Stimulated activated CD8-positive, alpha-beta memory T cell treated with anti-CD3 and anti-CD28 coated beads, Interleukin-7, amount 100 ng/mL, for 24 hours (primary cell): ENCODE measurements at places on chromosomes 3 and 15.

- DNase-seq, result no peak
Observed at GRCh38 chr3:46094506-46094905, 67.2 kb upstream of the XCR1 start.

- no peak for DNase-seq
Observed at GRCh38 chr3:99473321-99473751, 165.1 kb upstream of the COL8A1 start.

DNA sequence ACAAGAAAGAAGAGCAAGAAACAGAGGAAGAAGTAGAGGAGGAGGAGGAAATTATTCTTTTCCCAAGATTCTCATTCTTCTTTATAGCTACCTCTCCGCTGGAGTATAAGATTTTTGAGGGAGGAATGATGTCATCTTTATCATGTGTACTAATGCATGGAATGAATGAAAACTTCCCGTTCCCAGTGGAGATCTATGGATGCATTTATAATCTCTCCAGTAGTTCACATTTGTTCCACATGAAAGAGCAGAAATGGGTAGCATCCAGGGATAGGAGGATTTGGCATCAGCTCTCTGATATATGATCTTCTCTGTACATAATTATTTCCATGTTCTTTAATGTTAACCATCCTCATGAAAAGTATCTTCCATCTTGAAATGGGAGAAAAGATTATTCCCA is 244.4 kb downstream of the ADAMTSL3 start:
- DNase-seq, result no peak

GRCh38 chr3:132009241-132009640 is 25.6 kb downstream of the CPNE4 start:
- DNase-seq, result no peak

DNA sequence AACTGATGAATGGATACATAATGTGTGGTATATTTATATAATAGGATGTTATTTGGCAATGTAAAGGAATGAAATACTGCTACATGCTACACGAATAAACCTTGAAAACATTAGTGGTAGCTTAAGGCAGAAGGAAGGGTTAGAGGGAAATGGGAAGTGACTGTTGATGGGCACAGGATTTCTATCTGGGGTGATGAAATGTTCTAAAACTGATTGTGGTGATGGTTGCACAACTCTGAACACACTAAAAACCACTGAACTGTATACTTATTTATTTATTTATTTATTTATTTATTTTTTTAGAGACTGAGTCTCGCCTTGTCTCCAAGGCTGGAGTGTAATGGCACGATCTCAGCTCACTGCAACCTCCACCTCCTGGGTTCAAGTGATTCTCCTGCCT is 24.8 kb upstream of the SHISA5 start:
- DNase-seq, result no peak

DNA sequence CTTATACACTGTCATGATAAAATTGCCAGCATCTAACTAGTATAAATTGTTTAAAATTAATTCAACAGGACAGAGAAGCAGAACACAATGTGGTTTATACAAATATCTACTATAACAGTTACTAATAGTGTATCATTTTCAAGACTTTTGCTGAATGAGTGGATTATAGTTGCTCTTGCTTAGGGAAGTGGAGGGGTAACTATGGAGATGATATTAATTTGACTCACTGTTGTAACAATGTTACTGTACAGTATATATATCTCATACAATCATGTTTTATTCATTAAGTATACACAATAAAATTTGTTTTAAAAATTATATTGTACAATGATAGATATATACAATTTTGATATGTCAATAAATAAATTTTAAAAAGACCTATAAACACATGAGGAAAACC is 119.1 kb downstream of the ZPLD1 start:
- no peak for DNase-seq

- DNase-seq, result no peak
Observed at GRCh38 chr15:88651971-88652370, 13.2 kb downstream of the ISG20 start.

DNA sequence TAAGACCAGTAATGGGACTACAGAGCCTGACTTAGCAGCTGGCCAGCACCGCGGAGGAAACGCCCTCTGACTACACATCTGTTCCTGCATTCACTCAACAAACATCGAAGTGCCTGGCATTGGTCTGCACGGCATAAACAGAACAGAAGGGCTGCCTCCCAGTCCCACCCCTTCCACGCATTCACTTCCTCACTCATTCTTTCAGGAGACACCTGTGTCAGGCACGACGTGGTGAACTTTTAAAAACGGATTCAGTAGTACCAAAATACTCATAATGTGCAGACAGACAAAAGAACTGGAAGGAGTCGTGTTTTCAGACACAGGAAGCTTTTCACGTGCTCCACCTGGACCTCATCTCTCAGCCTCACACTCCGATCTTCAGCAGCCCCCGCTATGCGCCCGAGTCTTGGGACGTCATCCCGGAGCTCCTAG is 123.3 kb downstream of the XXYLT1 start:
- no peak for DNase-seq

- no peak for DNase-seq
Observed at GRCh38 chr3:126353694-126354321, 3.4 kb downstream of the KLF15 start.

- no peak for DNase-seq
Observed at GRCh38 chr3:177642042-177642803, 444.9 kb upstream of the TBL1XR1 start.

- DNase-seq, result no peak
Observed at GRCh38 chr3:61358364-61358763, 107.1 kb upstream of the FHIT start.

DNA sequence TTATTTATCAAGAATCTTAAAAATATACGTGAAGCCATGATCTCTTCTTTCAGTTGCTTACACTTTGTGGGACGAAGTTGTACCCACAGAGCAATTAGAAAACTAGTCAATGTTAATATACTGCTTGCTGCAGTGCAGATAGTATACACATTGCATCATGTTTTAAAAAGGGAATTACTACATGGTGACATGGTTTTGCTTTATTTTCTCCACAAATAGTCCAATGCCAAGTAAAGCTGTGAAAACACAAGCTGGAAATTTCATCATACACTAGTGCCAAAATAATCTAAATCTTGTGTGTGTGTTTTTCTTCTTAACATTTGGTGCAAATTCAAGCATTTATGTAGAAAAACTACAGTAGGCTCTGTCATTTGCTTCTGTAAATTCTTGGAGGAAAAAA is 233.0 kb downstream of the EPHA3 start:
- no peak for DNase-seq

DNA sequence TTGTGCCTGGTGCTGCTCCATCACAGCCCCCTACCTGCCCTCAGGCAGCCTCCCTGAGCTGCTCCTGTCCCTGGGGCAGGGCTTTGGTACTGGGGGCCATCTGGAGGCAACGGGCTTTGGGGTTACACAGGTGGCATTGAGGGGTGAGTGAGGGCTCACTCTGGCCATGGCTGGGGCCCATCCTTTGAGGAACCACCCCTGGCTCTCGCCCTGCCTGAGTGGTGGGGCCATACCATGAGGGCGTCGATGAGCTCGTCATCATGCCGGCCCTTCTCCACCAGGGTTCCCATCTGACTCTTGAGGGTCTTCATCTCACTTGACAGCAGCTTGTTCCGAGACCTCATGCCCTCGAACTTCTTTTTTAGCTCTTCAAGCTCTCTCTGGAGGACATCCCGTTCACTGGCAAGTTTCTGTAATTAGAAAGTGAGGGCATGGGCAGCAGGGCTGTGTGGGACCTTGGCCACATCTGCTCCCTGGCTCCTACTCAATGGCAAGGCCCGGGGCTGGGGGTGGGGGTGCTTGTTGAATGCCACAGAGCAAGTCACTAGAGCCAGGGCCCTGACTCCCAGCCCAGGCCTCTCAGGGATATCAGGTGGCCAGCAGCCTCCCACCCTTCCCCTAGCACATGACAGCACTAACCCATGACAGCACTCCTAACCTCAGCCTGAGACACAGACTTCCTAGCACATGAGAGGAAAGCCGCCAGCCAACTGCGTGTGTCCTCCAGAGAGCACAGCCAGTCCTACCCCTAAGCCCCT is 33.5 kb downstream of the CCDC13 start:
- DNase-seq, result no peak

- DNase-seq, result no peak
Observed at GRCh38 chr15:53458736-53459135, 300.7 kb downstream of the WDR72 start.

GRCh38 chr15:82533801-82534200 is 6.5 kb downstream of the RPS17 start:
- no peak for DNase-seq

- DNase-seq, result no peak
Observed at GRCh38 chr15:74108111-74108510, 22.3 kb upstream of the ISLR2 start.

- DNase-seq, result no peak
Observed at GRCh38 chr3:155714295-155714718, 30.6 kb downstream of the PLCH1 start.

GRCh38 chr3:105615814-105616213 is 249.1 kb downstream of the ALCAM start:
- DNase-seq, result no peak

DNA sequence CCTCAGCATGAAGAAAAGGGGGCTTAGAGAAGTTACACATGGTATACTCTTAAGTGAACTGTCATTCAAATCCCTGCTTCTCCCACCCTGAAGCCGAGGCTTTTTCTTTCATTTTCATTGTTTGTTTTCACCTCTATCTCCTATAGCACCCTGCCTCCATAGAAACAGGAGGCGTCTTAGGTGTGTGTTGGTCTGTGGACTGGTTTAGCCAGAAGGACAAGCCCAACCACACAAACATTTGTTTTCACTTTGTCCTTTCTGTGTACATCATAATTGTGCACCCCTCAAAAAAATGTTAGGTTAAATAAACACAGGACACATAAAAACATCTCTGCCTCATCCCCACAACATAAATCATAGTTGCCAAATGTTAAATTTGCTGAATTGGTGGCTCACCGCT is 73.3 kb upstream of the UBE2E2 start:
- no peak for DNase-seq

DNA sequence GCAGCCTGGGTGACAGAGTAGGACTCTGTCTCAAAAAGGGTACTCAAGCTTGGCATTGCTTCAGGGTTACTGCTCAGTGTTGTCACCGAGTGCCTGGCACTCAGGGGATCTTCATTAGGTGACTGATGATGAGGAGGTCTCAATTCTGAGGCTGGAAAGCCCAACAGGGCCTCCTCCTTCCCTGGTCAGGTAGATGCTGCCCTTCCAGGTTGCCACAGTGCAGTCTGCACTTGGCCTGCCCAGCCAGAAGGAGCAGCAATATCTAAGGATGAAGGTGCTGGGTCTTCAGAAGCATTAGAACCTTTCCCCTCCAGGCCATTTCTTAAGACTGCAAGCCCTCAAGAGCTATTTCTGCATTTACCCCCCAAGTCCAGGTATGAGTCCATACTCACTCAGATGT is 42.0 kb downstream of the PGPEP1L start:
- no peak for DNase-seq

- no peak for DNase-seq
Observed at GRCh38 chr15:83762367-83762766, 108.4 kb downstream of the ADAMTSL3 start.

- DNase-seq, result no peak
Observed at GRCh38 chr15:40955930-40956540, 2.8 kb downstream of the CHAC1 start.

GRCh38 chr3:33799202-33799551 is 747 bp downstream of the PDCD6IP start:
- no peak for DNase-seq

DNA sequence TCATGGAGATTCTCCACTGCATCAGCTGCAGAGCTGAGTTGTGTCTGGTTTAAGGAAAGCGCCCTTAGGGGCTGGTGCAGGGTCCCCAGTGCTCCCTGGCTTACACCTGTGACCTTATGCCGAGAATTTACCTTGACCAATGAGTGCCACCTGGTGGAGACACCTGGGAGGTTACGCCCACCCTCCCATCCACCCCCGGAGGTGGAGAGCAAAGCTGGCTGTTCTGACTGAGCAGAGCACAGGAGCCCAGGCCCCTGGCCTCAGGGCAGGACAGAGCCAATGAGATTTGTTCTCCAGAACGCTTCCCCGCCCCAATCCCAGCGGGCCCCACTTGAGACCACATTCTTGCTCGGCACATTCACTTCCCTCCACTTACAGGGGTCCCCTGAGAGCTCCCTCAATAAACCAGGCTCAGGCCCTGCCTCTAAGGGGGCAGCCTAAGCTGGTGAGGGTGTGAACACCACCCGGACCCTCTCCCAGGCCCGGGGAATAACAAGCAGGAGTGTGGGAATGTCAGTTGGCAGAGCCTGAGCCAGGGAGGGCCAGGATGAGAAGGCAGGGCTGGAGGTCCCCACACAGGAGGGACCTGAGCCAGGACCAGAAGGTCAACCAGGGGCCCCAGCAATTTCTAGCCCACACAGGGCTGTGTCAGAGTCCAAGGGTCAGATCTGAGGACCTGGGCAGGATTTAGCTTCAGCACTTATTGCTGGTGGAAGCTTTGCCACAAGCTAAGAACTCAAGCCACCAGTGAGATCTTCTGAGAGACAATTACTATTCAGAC is 117.1 kb downstream of the TPRA1 start:
- DNase-seq, result no peak

DNA sequence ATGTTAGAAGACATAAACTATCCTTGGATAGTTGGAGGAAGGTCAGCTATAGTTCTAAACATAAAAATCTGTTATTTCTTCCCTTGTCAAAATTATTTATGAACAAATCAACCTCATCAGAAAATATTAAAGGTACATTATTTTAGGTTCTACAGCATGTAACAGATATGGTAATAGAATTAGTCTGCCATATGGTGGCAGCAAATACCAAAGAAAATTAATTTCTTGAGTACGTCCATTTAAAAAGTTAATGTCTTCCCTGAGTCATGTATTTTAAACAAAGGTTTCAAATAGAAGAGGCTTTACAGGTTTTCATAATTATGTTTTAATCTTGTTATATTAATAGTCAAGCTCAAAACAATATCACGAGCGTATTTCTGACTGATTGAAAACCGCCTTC is 17.9 kb upstream of the ANKRD28 start:
- DNase-seq, result no peak

DNA sequence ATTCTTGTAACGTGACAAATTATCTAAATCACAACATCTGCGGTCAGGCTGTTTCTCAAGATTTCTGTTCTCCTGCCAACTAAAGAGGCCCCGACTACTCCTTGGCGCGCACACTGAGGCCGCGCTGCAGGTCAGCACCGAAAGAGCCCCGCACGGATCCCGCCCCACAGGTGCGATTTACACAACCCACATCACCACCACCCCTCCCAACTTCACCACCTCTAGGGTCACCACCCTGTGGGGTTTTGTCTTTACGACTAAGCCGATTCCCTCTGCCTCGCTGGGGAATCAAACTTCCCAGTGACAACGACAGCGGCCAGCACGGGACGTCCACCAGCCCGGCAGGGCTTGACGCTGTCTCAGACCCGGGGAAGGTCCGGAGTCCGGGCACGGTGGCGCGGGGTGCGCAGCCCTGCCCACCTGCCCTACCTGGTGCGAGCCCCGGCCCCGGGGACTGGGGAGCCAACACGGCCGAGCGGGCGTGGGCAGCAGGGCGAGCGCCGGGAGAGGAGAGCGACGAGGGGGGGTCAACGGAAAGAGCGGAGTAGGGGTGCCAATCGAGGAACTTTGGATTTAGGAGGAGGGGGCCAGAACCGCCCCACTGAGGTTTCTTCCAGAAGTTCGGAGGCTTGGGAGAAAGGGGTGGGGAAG is 764 bp downstream of the UACA start:
- no peak for DNase-seq

- DNase-seq, result no peak
Observed at GRCh38 chr3:17936736-17937480, 194.5 kb upstream of the TBC1D5 start.

- no peak for DNase-seq
Observed at GRCh38 chr3:94776401-94776915, 713.6 kb downstream of the NSUN3 start.

- DNase-seq, result no peak
Observed at GRCh38 chr3:179177611-179178010, 29.5 kb downstream of the PIK3CA start.

- DNase-seq, result no peak
Observed at GRCh38 chr3:56477646-56478045, 9.4 kb upstream of the ERC2 start.
